MV-4-11 (cell line): ENCODE measurements at places on chromosomes 5 and 9.

- no peak for DNase-seq
Measured at GRCh38 chr5:133894143-133894542, 74.3 kb downstream of the C5orf15 start.

GRCh38 chr5:56161439-56161823, 71.7 kb downstream of the ANKRD55 start:
- DNase-seq, result no peak

DNA sequence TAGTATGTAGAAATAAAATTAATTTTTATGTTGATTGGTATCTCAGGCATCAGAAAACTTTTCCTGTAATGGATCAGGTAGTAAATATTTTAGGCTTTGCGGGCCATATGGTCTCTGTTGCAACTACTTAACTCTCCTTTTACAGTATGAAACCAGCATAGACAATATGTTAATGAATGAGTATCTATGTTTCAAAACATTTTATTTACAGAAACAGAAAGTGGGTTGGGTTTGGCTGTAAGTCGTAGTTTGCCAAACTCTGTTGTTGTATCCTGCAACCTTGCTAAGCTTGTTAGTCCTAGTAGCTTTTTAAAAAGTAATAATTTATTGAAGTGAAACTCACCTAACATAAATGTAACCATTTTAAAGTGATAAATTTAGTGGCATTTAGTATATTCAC, 132.1 kb downstream of the NR3C1 start:
- no peak for DNase-seq

GRCh38 chr5:115737452-115737851, 79.0 kb downstream of the CDO1 start:
- no peak for DNase-seq

GRCh38 chr9:20614602-20615216, 7.6 kb downstream of the MLLT3 start:
- no peak for DNase-seq

GRCh38 chr9:98132806-98133631, 14.0 kb upstream of the TRIM14 start:
- no peak for DNase-seq

DNA sequence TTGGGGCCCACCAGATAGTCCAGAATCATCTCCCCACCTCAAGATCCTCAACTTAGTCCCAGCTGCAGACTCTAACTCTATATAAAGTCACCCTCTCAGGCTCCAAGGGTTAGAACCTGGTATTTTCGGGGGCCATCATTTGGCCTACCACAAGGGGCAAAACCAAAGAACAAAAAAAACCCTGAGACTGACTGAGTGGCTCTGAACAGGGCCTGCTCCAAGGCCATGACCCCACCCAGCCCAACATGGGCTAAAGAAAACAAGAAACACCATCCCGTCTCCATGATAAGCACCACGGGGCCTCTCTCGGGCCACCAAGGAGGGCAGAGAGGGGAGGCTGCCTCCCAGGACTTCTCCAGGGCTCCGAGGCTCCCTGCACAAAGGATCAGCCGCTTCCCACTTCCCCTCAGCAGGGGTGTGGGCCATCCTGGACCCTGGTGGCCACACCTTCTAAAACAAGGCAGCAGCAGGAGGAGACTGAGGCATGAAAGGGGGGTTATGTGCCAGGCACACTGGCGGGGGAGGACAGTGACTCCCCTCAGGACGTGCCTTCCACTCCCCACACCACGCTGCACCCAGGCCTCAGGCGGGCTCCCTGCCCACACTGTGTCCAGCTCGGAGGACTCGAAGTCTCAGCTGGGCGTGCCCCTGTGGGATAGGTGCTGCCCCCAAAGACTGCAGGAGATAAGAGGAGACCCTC, 51.5 kb downstream of the SEMA4D start:
- no peak for DNase-seq

- DNase-seq, result no peak
Measured at GRCh38 chr9:127194881-127195713, 69.5 kb upstream of the GARNL3 start.

DNA sequence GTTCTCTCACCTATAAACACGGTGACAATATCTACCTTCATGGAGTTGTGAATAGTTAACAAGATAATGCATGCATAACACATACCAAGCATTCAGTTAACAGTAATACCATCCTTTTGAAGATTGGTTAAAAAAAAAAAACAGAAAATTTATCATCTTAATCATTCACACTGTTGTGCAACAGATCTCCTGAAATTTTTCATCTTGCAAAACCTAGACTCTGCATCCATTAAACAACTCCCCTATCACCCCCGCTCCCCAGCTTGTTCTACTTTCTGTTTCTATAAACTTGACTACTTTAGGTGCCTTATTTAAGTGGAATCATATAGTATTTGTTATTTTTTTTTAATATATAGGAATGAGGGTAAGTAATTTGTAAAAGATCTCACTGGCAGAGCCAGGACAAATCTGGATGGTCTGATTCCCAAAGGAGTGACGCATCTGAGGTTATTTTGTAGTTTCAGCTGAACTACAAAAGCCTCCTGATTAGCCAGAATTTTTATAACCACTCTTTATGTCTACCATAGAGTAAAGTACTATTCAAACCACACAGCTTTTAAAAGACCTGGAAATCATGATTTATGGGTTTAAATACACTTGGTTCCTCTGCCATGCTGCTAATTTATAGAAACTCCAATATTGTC, 93.0 kb downstream of the FANCC start:
- no peak for DNase-seq
